ENCODE measurements at places on chromosomes 6 and 20. TPM values are rescaled to one million over a fixed set of nuclear protein-coding genes. Genes with fewer than 3 reads are reported as not detected.

DNA sequence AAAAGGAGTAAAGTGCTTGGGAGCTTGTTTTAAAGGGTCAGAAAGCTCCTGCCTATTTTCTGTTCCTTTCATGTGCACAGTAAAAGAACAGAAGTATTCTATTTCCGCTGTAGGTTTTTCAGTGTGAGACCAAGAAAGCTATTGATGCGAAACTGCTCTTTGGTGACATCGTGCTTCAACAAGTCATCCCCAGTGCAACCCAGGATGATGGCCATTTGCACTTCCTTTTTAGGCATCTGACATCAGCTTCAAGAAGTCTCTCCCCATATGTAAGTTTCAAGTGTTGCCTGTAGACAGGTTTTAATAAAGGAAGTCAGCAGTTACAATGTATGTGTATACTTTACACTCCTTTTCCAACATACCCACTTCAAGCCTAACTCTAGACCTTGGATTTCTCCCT lies 131.6 kb downstream of the RFX6 start:
- DNase-seq: no peak

- DNase-seq: no peak
These were observed 11.2 kb downstream of the PPP1R14C start for GRCh38 chr6:150153905-150154492.

DNA sequence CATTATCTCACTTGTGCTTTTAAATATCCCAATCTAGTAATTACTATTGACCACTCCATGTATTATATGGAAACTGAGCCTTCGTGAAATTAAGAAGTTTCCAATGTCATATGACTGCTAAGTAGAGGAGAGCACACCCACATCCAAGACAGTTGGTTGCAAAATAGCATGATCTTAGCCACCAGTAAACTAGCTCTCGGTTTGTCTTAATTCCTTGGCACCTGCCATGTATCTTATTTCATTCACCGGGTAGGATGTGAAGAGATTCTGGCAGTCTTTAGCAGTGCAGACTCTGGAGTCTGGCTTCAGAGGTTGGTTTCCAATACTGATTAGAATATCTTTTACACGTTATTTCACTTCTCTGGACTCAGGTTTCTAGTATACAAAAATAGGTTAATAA lies 270.3 kb downstream of the LAMA2 start:
- DNase-seq: no peak

DNA sequence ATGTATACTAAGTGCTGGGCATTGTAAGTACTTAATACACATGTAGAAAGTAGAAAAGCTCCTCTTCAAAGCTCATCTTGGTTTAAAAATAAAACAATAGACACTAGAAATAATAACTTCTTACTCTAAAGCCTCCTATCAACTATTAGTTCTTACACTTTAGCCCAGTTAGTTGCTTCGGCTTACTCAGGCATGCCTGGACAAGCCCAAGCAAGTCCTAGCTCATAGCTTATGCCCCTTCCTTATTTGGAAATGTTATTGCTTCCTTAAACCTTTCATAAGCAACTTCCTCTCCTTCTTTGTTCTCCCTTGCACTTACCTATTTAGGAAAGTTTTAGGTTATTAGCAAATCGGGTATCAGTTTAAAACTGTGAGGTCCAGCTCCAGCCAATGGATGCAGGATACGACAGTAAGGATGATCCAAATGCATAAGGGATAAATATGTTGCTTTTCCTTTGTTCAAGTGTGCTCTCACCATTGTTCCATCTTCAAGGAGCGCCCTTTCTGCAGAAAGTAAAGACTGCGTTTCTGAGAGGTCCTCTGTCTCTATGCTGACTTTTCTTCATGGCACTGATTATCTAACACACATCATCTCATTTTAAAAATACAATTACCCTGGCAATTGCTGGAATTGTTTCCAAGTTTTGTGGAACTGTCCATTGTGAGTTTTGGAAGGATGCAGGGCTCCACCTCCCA lies 12.3 kb downstream of the TMEM30A start:
- no peak for DNase-seq

MOG gene
- total RNA-seq: not detected

ADGRF5 gene
- total RNA-seq: 0.14 TPM
